ENCODE measurements at places on chromosomes 16 and 17. TPM values are rescaled to one million over a fixed set of nuclear protein-coding genes. Genes with fewer than 3 reads are reported as not detected.

- H3K36me3 ChIP-seq, result no peaks in the 10 kb centered on the region
- DNase-seq, result no peak
- H3K27me3 ChIP-seq, result no peaks in the 10 kb centered on the region
- H3K27ac ChIP-seq, result no peak overlapping the region
- H3K4me3 ChIP-seq, result no peak overlapping the region
These were observed 52.2 kb downstream of the ZDHHC7 start for GRCh38 chr16:84959045-84959576.

DNA sequence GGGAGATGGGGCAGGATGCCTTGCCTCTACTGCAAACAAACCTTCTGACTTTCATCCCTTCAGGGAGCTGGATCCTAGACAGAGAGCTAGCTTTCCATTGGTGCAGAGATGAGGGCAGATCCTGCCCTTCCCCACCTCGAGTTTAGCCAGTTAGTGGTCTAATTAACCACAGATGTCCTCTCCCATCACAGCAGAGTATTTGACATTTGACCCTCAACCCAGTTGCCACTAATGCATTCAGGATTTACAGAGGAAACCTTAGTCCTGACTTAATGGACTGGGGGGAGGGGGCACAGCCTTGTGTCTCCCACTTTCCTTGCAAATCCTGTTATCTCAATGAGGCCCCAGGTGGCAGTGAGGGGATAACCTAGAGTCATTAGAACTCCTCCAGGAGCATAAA is 10.2 kb downstream of the PIP4K2B start:
- no peaks in the 10 kb centered on the region for H3K27me3 ChIP-seq
- peaks cover 8% of the 10 kb centered on the region for H3K4me1 ChIP-seq
- DNase-seq, result no peak

GRCh38 chr16:58685084-58685449 is 497 bp upstream of the SLC38A7 start:
- DNase-seq, result no peak
- H3K4me3 ChIP-seq, result peak overlapping the region; percentile 77
- peaks cover 21% of the 10 kb centered on the region for H3K4me1 ChIP-seq
- H3K36me3 ChIP-seq, result no peaks in the 10 kb centered on the region

GRCh38 chr17:30232015-30232823 is 3.3 kb downstream of the SLC6A4 start:
- H3K4me1 ChIP-seq, result peaks cover 7% of the 10 kb centered on the region
- no peaks in the 10 kb centered on the region for H3K36me3 ChIP-seq
- peak overlapping the region; percentile 39 for H3K4me3 ChIP-seq
- DNase-seq, result no peak
- no peak overlapping the region for H3K27ac ChIP-seq

- H3K27ac ChIP-seq, result no peak overlapping the region
- H3K4me3 ChIP-seq, result no peak overlapping the region
- DNase-seq, result peak; percentile 75
- H3K36me3 ChIP-seq, result no peaks in the 10 kb centered on the region
- no peaks in the 10 kb centered on the region for H3K4me1 ChIP-seq
These were observed 71.9 kb downstream of the AXIN2 start for GRCh38 chr17:65489413-65490155.

DNA sequence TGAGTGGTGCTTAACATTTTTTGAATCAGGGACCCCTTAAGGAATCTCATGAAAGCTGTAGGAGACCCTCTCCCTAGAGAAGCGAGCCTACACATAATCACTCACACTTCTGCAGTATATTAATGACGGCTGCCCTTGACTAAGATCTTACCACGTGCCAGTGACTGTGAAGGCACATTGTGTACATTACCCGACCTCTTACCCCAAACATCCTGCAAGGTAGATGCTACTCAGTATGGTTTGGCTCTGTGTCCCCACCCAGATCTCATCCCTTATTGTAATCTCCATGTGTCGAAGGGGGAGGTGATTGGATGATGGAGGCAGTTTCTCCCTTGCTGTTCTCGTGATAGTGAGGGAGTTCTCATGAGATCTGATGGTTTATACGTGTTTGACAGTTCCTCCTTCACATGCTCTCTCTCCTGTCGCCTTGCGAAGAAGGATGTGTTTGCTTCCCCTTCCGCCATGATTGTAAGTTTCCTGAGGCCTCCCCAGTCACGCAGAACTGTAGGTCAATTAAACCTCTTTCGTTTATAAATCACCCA is 54.2 kb downstream of the RTN4RL1 start:
- H3K27me3 ChIP-seq, result peaks cover 30% of the 10 kb centered on the region
- H3K27ac ChIP-seq, result no peak overlapping the region
- no peak overlapping the region for H3K4me3 ChIP-seq
- no peaks in the 10 kb centered on the region for H3K36me3 ChIP-seq

DNA sequence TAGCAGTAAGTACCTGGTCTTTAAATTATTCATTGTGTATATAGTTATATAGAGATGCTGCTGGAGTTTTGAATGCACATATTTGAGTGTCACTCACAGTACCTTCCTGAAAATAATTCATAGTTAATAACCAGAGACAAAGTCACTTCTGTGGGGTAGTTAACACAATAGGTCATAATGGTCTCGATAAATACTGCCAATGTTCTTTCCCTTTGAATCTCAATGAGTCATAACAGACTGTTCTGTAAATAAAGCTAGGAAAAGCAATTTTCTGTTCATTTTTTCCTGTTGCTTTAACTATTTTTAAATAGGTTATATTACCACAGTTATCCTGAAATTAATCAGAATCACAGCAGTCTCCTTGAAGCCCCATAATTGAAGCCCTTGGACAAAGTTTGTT is 87.2 kb downstream of the MAP2K4 start:
- no peaks in the 10 kb centered on the region for H3K27me3 ChIP-seq
- no peak overlapping the region for H3K27ac ChIP-seq
- H3K4me3 ChIP-seq, result no peak overlapping the region

- DNase-seq, result no peak
- no peaks in the 10 kb centered on the region for H3K36me3 ChIP-seq
- no peak overlapping the region for H3K4me3 ChIP-seq
- no peak overlapping the region for H3K27ac ChIP-seq
- H3K27me3 ChIP-seq, result no peaks in the 10 kb centered on the region
These were observed 4.1 kb upstream of the PITPNA start for GRCh38 chr17:1566505-1567199.

- H3K27ac ChIP-seq, result no peak overlapping the region
- no peaks in the 10 kb centered on the region for H3K4me1 ChIP-seq
- no peak for DNase-seq
- H3K36me3 ChIP-seq, result no peaks in the 10 kb centered on the region
These were observed 84.8 kb upstream of the TNRC6C start for GRCh38 chr17:77873500-77874302.

DNA sequence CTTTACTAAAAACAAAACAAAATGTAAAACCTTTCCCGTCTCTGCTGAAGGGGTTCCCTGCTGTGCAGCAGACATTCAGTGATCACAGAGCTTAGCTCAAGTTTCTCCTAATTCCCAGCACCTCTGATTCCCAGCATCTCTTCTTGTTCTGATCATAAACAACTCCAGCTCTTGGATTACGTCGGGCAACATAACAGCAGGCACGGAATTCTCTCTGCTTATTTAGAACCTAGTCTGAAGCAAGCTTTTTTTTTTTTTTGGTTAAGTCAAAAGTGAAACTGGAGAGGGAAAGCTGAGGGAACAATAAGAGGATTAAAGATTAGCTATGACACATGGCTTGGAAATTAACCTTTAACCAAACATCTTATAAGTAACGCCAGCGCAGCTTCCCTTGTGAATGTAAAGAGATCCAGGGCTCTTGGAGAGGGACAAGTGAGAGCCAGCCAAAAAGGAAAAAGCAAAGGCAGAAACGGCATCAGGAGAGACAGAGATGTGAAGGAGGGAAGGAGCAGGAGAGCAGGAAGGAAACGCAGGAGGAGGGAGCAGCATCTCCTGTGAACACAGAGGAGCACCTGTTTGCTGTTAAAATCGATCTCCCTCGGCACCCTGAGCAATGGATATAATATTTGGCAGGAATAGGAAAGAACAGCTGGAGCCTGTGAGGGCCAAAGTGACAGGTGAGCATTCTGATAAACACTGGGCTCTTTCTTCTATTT is at the start of gene BCO1:
Gene BCO1 (plus strand): TSS at position 394 of the 716 bp plus-strand sequence. CDS start 220 bp downstream, at position 614.
- no peaks in the 10 kb centered on the region for H3K27me3 ChIP-seq
- peak; percentile 44 for DNase-seq
- no peaks in the 10 kb centered on the region for H3K36me3 ChIP-seq
- no peak within 1 kb of the TSS for H3K27ac ChIP-seq
- peak within 1 kb of the TSS; percentile 12 for H3K4me3 ChIP-seq
- H3K4me1 ChIP-seq, result no peaks in the 10 kb centered on the region

- no peaks in the 10 kb centered on the region for H3K36me3 ChIP-seq
- H3K27me3 ChIP-seq, result no peaks in the 10 kb centered on the region
- H3K4me1 ChIP-seq, result no peaks in the 10 kb centered on the region
- DNase-seq, result no peak
These were observed 18.2 kb upstream of the CMTM4 start for GRCh38 chr16:66714654-66715307.

GRCh38 chr16:23355106-23355670 is 53.1 kb downstream of the SCNN1B start:
- H3K27me3 ChIP-seq, result no peaks in the 10 kb centered on the region
- H3K4me3 ChIP-seq, result no peak overlapping the region
- no peaks in the 10 kb centered on the region for H3K4me1 ChIP-seq
- no peak overlapping the region for H3K27ac ChIP-seq
- no peak for DNase-seq

GRCh38 chr16:67014634-67015312 is 14.2 kb upstream of the CBFB start:
- no peaks in the 10 kb centered on the region for H3K27me3 ChIP-seq
- peaks cover 5% of the 10 kb centered on the region for H3K4me1 ChIP-seq
- no peak for DNase-seq
- H3K4me3 ChIP-seq, result peak overlapping the region; percentile 38
- H3K36me3 ChIP-seq, result no peaks in the 10 kb centered on the region
- H3K27ac ChIP-seq, result no peak overlapping the region

DNA sequence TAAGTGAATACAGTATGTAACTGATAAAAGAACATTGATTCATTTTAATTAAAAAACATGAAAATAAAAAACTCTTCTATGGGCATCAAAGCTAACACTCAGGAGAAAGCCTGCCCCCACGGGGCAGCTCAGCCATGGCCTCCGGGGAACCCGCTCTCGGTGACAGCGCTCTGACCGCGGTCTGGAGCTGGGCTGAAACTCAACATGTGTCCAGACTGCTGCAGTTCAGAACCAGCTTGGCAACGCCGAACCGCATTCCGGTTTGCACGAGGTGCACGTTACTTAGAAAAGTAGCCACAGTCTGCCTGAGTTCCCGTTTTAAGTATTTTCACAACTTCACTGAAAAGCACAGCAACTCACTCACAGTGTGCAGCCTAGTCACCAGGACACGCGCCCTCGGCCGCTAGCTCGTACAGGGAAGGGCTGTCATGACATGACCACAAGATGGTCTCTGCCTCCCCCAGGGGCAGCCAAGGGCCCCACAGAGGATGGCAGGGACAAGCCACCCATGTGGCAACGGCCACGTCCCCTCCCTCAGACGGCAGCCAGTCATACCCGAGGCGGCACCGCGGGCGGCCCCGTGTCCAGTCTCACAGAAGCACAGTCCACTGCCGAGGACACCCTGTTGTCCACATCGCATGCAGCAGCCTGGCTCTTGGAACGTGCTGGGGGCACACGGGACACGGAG is 77.1 kb upstream of the METRNL start:
- no peak overlapping the region for H3K4me3 ChIP-seq
- H3K36me3 ChIP-seq, result no peaks in the 10 kb centered on the region
- no peak overlapping the region for H3K27ac ChIP-seq
- no peak for DNase-seq
- H3K4me1 ChIP-seq, result no peaks in the 10 kb centered on the region
- no peaks in the 10 kb centered on the region for H3K27me3 ChIP-seq

GRCh38 chr16:81574168-81574567 is 129.6 kb downstream of the CMIP start:
- H3K27ac ChIP-seq, result no peak overlapping the region
- H3K4me3 ChIP-seq, result no peak overlapping the region
- no peaks in the 10 kb centered on the region for H3K4me1 ChIP-seq
- no peak for DNase-seq

DNA sequence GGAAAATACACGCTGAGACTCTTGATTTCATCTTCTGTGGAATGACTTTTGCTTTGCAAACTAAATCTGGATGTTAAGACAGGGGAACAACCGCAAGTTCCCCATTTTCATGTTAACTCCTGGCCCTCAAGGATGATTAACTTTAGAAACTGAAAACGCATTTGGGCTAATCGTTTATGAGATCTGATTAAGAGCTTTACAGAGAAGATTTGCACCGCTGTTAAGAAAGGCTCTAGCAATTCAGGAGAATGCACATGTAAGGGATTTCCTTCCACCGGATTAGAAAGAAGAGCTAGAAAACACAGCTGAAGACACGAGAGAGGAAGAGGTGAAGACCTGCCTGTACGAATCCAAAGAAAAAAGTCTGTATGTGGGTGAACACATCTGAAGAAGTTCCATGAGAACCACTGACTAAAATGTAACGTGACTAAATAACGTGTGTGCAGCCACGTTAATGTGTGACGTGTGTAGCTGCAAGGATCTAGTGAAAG is 106.4 kb downstream of the YPEL2 start:
- no peak for DNase-seq
- no peaks in the 10 kb centered on the region for H3K4me1 ChIP-seq
- H3K27ac ChIP-seq, result no peak overlapping the region
- no peak overlapping the region for H3K4me3 ChIP-seq
- H3K27me3 ChIP-seq, result no peaks in the 10 kb centered on the region

DNA sequence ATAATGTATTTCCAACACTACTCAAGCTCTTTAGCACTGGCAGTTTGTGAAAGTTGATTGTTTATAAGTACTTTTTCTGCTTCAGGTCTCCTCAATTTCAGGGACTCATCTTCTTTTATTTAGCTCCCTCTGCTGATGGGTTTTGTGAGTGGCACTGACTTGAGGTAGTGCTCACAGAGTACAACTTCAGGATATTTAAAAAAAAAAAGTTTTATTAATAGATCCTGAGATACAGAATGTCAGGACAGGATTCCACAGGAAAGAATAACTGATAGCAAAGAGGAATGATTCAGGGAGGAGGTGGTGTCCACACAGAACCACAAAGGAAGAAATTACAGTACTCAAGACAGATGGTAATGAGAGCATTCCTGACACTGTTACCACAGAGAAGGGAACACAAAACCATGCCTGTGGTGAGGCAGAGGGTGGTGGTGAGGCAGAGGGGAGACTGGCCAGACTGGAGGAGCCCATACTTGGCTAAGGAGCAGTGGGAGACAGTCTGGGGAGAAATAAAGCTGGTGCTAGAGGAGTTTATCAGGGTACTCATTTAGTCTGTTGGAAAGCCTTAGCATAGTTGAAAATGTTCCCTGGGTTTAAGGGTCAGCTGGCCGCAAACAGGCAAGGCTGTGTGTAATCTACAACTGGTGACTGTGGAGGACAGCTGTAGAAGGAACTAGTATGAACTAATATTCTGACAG is 63.7 kb downstream of the SPAG9 start:
- no peak overlapping the region for H3K27ac ChIP-seq
- no peak overlapping the region for H3K4me3 ChIP-seq
- H3K27me3 ChIP-seq, result no peaks in the 10 kb centered on the region
- H3K4me1 ChIP-seq, result no peaks in the 10 kb centered on the region
- DNase-seq, result peak; percentile 24

The GFOD2 gene
- 18.6 TPM for total RNA-seq

The TTC19 gene
- 31.6 TPM for total RNA-seq

The RCVRN gene
- 0.50 TPM for total RNA-seq

The CACNG5 gene
- total RNA-seq, result not detected

The MT1G gene
- 2.7 TPM for total RNA-seq

The PLD2 gene
- 30.0 TPM for total RNA-seq

The ENKD1 gene
- total RNA-seq, result 11.2 TPM

The TM4SF5 gene
- total RNA-seq, result not detected

The C16orf96 gene
- total RNA-seq, result 0.17 TPM

The CIBAR2 gene
- total RNA-seq, result 9.6 TPM

The HOXB3 gene
- total RNA-seq, result 15.0 TPM

The GALR2 gene
- total RNA-seq, result 0.23 TPM
